ENCODE measurements at places on chromosomes 1 and 21.
A peak's percentile ranks its signal among the peaks of the same experiment; 100 is the strongest.

GRCh38 chr1:177820213-177820612 is 149.6 kb downstream of the SEC16B start:
- DNase-seq, result no peak

DNA sequence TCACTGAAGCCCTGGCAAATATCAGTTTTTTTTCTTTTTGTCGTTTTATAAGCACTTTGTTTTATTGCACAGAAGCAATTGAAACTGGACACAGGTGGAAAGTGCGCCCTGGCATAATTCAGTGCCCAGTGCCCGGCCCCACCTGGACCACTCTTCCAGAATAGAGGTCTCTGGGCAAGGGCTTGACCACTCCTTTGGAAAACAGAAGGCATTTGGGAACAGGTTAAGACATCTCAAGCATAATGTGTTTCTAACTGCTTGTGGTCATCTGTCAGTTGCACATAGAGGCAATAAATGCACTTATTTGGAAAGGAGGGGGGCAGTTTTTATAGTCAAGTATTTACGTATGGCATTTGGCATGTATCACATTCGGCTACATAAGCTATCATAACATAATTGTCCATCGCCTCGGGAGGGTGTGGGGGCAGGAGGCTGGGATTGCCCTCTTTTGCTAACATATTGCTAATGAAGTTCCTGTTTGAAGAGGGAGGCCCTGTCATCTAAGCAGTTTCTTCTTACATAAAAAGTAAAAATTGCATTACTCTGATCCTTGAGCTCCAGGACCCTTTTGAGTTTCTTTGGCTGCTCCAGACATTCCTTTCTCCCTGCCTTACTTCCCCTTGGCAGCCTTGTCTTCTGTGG is 14.7 kb upstream of the CD2 start:
- no peak for DNase-seq

DNA sequence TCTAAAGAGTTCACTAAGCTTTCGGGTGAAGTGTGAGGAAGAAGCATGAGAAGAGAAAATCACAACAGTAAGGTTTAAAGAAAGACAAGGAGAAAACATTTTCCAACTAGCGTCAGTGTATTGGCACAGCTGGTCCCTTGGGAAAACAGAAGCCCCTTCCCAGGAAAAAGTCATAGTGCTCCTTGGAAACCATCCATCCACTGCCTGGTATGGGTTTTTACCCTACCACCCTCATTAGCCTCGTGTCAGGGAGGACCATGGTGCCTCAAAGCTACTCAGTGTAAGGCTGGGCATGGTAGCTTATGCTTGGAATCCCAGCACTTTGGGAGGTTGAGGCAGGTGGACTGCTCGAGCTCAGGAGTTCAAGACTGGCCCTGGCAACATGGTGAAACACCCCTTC is 12.7 kb downstream of the AADACL4 start:
- no peak for DNase-seq

GRCh38 chr1:234987415-234988154 is 141.1 kb downstream of the TOMM20 start:
- DNase-seq, result peak; percentile 82

DNA sequence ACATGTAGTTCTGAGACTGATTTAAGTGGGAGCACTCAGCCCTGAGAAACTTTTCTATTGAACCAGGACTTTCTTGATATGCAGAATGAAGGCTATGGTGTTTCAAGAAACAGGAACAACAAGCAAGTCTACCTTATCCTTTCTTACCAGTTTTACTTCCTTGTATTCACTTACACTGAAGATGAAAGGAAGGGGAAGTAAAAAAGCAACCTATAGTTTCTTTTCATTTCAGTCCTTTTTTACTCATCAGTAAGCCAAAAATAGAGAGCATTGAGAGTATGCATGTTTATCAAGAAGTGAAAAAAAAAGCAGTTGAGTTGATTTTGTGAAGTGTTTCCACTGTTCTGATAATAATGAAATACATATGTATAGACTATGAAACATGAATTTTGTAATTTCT is 1010.3 kb downstream of the AMY1C start:
- no peak for DNase-seq

All from left lung (tissue), 14 donors.